ENCODE measurements at places on chromosomes 11 and 22.

DNA sequence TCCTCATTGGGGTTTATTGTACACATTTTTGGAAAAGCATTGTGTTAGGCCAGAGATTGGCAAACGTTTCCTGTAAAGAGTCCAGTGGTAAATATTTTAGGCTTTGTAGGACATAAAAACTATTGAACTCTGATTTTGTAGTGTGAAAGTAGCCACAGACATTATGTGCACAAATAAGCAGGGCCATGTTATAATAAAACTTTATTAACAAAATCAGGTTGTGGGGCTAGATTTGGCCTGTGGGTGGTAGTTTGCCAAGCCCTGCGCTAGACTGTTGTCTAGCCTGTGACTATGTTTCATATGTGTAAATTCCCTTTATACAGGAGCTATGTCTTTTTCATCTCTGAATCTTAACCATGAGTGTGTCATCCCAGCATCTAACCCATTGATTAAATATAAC, 104.1 kb downstream of the FBXO7 start:
- no peak for DNase-seq

DNA sequence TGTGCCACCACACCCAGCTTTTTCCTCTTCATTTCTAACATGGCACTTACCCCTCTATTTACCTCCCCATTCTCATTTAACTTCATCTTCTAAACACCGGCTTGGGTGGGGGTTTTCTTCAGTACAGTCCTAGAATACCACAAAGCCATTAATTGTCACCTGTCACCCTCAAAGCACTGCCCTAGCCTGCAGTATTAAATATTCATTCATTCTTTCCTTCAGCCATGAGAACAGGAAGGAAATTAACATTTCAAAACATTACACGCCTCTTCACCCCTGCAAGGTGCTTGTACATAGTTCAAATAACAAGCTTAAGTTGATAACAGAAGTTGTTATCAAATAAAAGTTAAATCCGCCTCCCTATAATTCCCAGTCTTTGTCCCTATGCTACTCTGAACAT, 10.7 kb upstream of the VPS37C start:
- no peak for DNase-seq

GRCh38 chr11:55658608-55659007, 3.4 kb upstream of the OR4C6 start:
- no peak for DNase-seq

DNA sequence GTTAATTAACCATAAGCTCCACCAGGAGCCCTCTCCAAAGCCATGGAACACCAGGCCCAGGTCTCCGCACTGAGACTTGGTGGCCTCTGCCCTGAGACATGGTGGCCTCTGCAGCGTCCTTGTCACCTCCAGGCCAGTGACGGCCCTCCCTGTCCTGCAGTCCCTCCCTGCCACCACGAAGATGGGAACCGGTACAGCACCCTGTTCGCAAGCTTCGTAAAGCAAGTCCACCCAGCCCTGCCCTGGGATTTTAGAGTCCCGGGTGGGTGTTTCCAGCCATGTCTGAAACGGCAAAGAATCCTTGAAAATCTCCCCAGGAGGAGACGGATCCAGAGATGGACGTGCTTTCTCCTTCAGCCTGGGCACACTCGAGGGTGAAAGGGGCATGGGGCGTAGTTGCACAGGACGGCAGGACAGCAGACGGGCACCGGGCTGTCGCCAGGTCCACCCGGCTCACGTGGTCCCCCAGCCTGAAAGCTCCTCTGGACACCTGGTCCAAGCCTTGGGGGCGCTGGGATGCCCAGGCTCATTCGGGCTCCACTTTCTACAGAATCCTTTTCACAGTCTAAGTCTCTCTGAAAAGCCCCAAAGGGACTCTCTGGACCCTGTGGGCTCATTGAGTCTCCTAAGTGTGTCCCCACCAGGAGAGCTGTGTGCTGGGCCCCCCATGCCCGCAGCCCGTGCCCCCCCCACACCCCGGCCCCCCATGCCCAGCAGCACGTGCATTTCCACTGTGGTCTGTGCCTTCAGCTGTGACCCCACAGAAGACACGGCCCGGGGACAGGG, 456.2 kb downstream of the BRD1 start:
- DNase-seq: peak; percentile 30

GRCh38 chr11:47152126-47152952, 24.3 kb downstream of the ARFGAP2 start:
- DNase-seq: no peak

DNA sequence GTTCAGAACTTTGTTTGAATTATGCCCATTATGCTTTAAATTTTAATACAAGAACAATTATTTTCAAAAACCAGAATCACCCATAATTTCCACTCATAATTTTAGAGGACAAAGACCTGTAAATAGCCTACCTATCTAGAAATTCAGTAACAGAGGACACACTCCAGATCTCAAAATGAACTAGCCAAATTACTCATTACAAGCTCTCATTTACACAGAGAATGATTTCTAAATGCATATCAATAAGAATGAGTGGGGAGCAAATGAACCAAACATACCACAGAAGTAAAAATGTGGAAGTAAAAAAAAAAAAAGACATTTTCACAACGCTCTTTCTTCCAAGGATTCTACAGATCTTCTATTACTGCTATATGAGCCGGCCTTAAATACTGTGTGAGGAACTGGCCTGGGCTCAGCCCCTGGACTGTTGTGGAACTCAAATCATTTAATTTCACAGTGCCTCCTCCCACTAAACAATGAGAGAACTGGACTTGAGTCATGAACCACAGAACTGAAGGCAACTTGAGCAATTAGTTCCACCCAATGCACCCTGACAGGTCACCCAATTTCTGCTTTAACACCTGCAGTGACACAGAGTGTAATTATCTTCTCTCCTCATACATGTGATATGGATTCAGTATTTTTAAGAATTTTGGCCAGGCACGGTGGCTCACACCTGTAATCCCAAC, 8.0 kb downstream of the MRTFA start:
- no peak for DNase-seq

All from activated CD8-positive, alpha-beta memory T cell treated with anti-CD3 and anti-CD28 coated beads for 24 hours (primary cell).